T1000 (cell line): ENCODE measurements at places on chromosomes 6 and 20.

GRCh38 chr20:18738055-18738454, 75.5 kb upstream of the SCP2D1 start:
- DNase-seq, result no peak

DNA sequence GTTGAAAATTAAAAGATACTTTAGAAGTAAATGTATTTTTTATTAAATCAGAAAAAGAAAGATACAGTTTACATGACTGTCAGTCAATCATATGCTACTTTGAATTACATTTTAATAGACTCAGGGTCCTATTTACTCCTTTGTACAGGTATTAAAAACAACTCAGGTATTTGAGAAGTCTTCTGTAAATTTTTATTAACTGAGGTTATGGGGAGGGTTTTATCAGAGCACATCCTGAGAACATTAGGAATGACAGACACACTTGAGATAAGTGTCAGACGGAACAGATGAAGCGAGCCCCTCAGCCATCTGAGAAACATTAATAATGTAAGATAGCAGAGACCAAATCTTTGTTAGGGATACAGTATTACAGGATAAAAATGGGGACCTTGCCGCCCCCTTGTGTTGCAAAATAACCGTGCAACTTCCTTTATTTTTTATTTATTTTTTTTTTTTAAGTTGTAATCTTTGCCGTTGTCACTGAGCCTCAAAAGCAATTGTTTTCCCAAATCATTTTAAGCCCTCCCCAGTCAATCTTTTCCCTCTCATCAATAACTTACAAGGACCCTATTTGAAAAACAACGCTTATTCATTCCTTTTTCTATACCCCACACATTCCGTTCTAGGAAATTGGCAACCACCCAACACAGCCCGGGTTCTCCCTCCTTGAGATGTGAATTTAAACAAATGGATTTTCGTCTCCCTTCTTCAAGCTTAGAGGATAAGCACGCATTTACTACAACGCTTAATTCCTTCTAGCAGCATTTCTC, 126.7 kb downstream of the BCAS1 start:
- no peak for DNase-seq

- DNase-seq, result no peak
Measured at GRCh38 chr6:127348028-127348661, 4.7 kb upstream of the ECHDC1 start.

DNA sequence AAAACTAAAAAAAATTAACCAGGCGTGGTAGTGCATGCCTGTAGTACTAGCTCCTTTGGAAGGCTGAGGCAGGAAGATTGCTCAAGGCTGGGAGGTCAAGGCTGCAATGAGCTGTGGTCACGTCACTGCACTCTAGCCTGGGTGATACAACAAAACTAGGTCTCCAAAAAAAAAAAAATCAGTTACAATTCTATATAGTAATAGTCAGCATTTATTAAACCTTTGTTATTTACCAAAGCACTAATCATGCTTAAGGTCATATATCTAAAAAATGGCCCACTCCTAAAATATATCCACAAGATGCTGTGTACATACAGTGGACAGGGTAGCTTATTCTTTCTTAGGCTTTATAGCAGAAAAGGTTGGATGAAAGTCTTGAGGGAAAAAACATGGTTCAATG, 152.4 kb downstream of the TFAP2A start:
- DNase-seq, result no peak

DNA sequence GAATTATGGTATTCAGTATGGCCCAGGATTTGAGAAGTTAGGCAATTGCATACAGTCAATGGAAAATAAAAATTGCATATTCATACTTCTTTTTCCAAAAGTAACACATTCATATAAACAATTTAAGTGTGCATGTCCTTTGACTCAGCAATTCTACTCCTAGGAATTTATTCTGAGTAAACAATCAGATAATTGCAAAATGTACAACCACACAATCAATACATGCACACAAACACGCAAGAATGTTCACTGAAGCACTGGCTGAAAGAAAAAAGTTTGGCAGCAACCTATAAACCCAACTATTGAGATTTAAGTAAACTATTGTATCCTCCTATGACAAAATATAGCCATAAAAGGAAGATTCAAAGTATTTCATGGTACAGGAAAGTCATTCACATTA, 1.6 kb downstream of the CYP39A1 start:
- DNase-seq, result no peak

DNA sequence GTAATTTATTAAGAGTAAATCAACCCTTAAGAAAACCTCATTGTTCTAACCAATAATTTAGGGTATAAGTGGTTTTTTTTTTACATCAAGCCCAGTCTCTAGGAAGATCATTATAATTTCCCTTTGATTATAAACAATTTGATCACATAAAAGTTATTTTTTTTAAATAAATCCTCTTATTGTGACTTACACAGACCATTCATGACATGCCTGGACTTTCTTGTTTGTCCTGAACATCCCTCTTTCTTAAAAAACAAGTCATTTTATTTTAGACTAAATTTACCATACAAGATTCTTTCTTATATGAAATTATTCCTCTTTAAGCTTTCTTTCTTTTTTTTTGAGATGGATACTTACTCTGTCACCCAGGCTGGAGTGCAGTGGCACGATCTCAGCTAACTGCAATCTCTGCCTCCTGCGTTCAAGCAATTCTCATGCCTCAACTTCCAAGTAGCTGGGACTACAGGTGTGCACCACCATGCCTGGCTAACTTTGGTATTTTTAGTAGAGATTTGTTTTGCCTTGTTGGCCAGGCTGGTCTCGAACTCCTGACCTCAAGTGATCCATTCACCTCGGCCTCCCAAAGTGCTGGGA, 53.6 kb upstream of the AGPAT4 start:
- DNase-seq, result no peak

DNA sequence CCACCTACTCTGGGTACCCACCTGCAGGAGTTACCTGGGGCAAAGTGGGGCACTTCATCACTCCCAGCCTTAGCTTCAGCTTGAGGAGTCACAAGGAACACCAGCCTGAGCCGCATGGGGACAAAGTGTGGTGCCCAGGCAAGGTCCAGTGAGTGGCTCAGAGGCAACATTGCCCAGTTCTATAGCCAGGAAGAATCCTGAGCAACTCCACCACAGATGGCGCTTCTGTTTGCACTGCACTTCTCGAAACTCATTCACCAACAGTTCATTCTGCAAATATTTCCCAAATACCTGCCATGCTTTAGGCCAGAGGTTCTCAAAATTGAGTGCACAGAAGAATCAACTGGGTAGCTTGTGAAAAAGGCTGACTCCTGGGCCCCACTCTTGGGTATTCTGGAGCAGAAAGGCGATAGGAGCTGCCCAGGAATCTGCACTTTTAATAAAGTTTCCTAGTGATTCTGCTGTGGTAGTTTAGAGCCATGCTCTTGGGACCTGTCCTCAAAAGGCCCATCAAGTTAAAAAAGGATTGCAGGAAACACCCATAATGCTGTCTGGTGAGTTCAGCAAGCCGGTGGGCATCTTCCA, 83.1 kb downstream of the VEGFA start:
- no peak for DNase-seq

GRCh38 chr20:56575157-56575556, 42.1 kb downstream of the FAM209B start:
- no peak for DNase-seq

GRCh38 chr6:149499066-149499465, 14.3 kb upstream of the ZC3H12D start:
- no peak for DNase-seq

DNA sequence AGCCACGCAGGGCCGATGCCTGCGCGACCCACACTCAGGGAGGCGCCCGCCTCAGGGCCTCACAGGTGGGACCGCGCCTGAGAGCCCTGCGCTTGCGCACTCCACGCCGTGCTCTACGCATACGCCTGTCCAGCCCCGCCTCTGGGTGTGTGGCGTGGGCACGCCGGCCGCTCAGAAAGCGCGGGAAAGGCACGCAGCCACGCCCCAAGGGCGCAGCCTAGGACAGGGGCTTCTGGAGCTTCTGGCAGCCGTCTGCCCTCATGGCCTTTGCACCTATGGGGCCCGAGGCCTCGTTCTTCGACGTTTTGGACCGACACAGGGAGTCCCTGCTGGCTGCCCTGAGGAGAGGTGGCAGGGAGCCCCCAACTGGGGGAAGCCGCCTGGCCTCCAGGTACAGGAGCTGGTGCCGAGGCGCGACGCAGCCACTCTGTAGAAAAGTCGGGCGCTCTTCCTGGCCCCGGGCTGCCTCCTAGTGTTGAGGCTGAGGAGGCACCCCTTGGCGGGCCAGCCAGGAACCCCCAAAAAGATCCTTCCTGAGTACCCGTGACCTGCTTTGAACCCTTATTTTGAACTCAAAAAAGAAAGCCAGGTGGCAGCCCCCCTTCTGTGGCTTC, at the start of gene SPO11:
Gene SPO11, plus strand, starts transcription at position 196 of the 614 bp plus-strand sequence. Its CDS starts 65 bp downstream, at position 261.
- no peak for DNase-seq

DNA sequence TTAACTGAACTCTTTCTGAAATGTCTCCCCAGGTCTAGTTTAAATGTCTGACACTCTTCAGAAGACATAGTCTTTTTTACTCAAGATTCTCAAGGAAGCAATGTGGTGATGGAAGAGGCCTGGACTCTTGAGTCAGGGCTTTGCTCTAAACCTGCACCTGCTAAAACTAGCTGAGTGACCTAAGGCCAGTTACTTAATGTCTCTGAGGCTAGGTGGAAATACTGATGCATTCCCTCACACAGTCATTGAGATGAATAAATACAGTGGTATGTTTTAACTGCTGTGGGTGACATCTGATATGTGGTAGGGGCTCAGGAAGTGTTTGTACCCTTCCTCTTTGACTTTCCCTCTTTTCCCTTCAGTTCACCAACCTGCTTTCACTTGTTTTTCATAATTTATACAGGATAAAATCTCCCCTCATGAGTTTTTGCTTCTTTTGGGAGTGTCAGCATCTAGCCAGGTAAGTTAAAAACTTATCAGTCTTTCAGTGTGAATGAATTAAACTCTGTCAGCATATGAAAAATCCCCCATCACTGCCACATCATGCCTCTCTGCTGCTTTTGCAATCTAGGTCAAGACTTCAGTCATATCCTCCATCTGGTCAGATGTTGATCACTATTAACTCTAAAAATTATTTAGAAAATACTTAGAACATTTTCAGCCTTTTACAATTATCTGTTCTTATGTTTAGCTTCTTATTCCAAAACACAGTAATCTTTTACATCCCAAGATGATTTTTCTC, 178.7 kb upstream of the TNFAIP3 start:
- DNase-seq, result no peak

- no peak for DNase-seq
Measured at GRCh38 chr6:27775796-27776184, 136.4 kb downstream of the OR2B2 start.

GRCh38 chr20:31909253-31910070, 39.0 kb downstream of the TTLL9 start:
- no peak for DNase-seq

- DNase-seq, result no peak
Measured at GRCh38 chr6:94570581-94570980, 1006.8 kb upstream of the MANEA start.

- no peak for DNase-seq
Measured at GRCh38 chr6:44539701-44540355, 152.3 kb downstream of the CDC5L start.

GRCh38 chr6:40583709-40584108, 3.5 kb downstream of the LRFN2 start:
- no peak for DNase-seq

- DNase-seq, result no peak
Measured at GRCh38 chr20:47019121-47019824, 124.6 kb downstream of the EYA2 start.

GRCh38 chr6:119669221-119669620, 319.7 kb upstream of the MAN1A1 start:
- no peak for DNase-seq

- no peak for DNase-seq
Measured at GRCh38 chr6:41466437-41466990, 79.7 kb upstream of the FOXP4 start.

DNA sequence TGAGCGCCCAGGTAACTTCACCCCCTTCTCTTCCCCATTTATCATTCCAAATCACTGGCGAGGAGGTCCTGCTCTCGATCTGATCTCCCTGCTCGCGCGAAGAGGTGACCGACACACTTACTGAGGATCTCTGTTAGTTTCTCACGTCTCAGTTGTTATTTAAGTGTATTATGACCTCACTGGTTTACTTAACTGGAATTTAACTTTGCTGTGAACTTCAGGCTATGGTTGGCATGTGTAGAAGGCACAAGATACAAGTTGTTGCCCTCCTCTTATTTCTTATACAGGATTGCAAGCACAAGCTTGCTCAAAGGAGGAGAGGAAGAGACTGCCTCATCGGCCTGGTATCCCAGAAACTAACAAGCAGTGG, 1.2 kb downstream of the RNF217 start:
- DNase-seq, result no peak

- DNase-seq, result no peak
Measured at GRCh38 chr6:138253731-138254130, 35.4 kb upstream of the PBOV1 start.

DNA sequence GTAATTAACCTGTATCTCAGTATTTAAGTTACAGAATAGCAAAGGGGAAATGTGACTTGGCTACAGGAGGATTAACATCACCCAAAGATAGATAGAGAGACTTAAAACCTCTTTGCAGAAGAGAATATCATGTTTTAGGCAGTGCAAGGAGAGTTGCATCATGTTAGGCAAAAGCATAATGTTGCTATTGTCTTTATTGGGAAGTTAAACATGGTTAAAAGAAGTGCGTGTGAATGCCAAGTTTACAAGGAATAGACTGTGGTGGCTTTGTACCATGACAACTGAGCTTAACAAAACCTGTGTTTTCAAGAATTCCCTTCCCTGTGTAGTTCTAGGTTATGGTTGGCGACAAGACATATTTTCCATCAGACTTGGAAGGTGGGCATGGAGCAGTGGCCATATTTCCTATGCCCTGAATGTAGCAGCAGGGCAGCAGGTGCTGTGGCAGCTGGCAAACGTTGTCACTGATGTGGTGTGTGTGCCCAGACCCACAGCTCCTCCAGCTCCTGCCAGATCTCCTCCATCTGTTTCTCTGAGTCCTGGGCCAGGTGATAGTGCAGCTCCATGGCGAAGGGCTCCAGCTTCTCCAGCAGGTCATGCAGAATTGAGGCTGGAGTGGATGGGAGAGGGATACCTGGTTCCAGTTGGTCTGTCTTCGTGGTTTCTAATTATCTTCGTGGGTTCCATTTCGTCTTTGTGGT, 163.3 kb downstream of the QRSL1 start:
- no peak for DNase-seq

- no peak for DNase-seq
Measured at GRCh38 chr20:4375881-4376280, 345.8 kb upstream of the PRND start.

DNA sequence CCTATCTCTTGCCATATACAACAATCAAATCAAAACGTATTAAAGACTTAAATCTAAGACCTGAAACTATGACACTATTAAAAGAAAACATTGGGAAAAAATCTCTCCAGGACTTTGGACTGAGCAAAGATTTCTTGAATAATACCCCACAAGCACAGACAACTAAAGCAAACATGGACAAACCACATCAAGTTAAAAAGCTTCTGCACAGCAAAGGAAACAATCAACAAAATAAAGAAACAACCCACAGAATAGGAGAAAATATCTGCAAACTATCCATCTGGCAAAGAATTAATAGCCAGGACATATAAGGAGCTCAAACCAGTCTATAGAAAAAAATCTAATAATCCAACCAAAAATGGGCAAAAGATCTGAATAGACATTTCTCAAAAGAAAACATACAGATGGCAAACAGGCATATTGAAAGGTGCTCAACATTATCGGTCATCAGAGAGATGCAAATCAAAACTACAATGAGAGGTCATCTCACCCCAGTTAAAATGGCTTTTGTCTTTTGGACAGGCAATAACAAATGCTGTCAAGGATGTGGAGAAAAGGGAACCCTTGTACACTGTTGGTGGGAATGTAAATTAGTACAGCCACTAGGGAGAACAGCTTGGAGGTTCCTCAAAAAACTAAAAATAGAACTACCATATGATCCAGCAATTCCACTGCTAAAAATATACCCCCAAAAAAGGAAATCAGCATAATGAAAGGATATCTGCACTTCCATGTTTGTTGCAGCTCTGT, 76.2 kb downstream of the SNX5 start:
- DNase-seq, result no peak
